ENCODE measurements at places on chromosomes 7 and 10.

DNA sequence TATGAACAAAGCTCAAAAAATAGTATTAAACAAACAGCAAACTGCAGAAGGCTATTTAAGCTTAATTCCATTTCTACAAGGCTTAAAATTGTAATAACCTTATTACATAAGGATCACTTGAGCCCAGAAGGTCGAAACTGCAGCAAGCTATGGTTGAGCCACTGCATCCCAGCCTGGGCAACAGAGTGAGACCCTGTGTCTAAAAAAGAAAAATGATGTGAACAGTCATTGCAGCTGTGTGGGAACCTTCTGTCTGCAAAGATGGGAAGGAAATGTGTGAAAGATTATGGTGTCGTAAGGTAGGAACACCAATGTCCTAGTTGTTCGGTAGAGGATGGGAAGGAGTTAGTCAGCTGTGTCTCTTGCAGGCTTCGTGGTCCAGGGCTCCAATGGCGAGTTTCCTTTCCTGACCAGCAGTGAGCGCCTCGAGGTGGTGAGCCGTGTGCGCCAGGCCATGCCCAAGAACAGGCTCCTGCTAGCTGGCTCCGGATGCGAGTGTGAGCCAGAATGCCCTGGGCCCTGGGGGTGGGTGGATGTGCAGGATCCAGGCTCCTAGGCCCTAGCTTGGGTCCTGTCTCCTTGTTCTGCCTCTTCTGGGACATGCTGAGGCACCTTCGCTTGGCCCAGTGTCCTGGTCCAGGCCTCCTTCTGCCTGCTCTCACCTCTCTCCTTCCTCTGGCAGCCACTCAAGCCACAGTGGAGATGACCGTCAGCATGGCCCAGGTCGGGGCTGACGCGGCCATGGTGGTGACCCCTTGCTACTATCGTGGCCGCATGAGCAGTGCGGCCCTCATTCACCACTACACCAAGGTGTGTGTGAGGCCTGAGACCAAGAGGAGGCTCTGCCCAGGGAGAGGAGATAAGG is 9.1 kb downstream of the C10orf62 start:
- no peak for DNase-seq

- no peak for DNase-seq
Measured at GRCh38 chr10:101828766-101829551, 10.7 kb upstream of the OGA start.

DNA sequence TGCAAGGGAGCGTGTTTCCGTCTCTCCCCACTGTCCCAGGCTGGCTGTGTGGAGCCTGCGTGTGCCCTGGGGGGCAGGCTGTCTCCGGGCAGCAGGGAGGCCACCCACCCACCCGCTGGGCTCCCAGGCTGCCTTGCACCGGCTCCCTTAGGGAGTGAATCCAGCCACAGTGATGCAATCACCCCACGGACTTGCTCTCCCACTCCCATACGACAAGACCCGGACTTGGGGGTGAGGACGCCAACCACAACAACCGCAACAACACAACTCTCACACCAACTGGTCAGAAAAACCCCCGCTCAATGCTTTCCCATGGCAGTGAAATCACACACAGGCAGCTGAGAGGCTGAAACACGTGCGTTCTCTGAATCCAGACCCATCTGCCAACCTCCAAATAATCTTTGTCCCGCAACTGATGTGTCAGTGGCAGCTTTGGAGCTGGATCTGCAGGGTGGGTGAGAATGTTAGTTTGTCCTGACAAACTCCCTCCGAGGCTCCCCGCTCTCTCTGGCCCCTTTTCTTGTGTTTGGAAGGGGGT is 62.7 kb upstream of the DDC start:
- no peak for DNase-seq

GRCh38 chr7:17942231-17942630 is 1.9 kb upstream of the SNX13 start:
- peak; percentile 56 for DNase-seq

GRCh38 chr10:22010973-22011408 is 7.5 kb upstream of the DNAJC1 start:
- no peak for DNase-seq

GRCh38 chr10:132141076-132141475 is 45.7 kb upstream of the DPYSL4 start:
- no peak for DNase-seq

DNA sequence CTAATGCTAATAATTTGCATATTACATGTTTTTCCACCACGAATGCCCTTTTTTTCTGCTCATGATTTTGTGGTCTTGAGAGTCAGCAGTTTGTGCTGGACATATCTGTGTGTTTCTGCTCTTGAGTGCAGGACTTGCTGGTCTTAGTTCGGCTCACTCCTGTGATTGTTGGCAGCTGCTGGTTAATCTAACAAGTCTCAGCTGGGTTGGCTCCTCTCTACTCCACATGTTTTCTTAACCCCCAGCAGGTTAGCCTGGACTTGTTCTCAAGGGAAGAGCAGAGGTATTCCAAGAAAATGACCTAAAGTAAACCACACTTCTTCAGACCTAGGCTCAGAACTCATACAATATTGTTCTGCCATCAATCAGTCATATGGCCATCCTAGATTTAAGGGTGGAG is 1238.9 kb downstream of the XPNPEP1 start:
- no peak for DNase-seq

Data from ELF-1 (cell line).